ENCODE measurements at places on chromosomes 3 and 15.
A peak's percentile ranks its signal among the peaks of the same experiment; 100 is the strongest.

- no peak for DNase-seq
Measured at GRCh38 chr3:197598404-197598980, 42.7 kb upstream of the BDH1 start.

DNA sequence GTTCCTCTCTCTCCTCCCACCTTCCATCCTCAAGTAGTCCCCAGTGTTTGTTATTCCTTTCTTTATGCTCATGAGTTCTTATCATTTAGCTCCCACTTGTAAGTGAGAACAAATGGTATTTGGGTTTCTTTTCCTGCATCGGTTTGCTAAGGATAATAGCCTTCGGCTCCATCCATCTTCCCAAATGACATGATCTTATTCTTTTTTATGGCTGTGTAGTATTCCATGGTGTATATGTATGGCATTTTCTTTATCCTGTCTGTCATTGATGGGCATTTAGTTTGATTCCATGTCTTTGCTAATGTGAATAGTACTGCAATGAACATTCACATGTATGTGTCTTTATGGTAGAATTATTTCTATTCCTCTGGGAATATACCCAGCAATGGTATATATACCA, 62.4 kb upstream of the CFAP161 start:
- no peak for DNase-seq

- peak; percentile 25 for DNase-seq
Measured at GRCh38 chr3:124886168-124887056, 753 bp downstream of the ITGB5 start.

GRCh38 chr15:67479781-67480505, 41.0 kb upstream of the C15orf61 start:
- DNase-seq, result no peak

DNA sequence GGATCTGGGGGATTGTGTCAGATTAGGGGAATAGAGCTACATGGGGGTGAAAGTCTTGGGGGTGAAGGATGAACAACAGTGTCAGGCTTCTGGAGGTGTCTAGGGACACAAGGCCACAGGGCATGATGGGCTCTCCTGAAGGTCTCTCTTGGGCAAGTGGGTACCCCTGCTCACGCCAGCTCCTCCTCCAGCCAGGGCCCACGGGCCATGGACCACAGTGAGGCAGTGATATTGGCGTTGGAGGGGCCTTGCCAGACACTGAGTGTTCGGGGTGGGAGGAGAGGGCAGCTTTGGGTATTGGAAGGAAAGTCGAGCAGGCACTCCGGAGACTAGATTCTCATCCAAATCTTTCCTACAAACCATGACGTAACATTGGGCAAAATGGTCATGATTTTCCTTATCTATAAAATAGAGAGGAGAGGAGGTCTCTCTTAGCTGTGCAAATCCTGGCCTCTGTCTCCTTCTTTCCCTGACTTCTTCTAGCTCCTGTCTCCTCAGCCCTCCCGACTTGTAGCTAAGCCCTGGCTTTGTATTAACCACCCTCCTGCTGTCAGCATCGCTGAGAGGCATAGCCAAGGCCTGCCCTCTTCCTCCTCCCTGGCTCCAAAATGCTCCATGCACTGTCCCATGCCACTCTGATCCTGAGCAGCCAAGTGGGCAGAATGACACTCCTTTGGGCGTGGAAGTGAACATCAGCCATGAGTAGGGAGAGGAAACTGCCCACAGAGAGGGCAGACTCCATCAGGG, 24.0 kb upstream of the SRP14 start:
- DNase-seq, result no peak

- DNase-seq, result no peak
Measured at GRCh38 chr3:151330899-151331298, 1.6 kb upstream of the P2RY13 start.

GRCh38 chr15:34721802-34722438, 32.9 kb downstream of the GJD2 start:
- DNase-seq, result peak; percentile 65

DNA sequence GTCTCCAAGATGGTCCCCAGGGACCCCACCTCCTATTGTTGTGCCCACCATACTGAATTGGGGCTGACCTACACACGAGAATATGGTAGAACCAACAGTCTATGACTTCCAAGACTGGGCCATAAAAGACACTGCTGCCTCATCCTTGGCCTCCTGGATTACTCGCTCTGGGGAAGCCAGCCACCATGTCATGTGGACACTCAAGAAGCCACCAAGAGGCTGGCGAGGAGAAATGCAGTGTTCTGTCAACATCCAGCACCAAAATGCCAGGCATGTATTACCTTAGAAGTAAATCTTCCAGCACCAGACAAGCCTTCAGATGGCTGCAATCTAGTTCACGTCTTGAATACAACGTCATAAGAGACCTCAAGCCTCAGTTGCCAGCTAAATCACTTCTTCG, 17.1 kb upstream of the TPM1 start:
- no peak for DNase-seq

DNA sequence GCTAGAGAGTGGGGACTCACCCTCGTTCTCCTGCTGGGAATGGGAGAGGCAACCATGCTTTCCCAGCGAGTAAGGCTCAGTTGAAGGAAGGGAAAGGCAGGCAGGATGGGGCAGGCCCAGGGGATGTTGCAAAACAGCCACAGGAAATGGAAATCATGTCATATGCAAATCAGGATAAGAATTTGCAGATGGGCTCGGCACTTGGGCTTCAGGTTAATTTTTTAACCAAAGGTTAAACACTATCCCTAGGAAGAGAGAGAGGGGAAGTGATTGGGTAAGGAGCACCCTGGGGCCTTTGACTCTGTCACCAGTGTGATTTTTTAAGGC, 14.6 kb upstream of the PLA2G4E start:
- no peak for DNase-seq

- DNase-seq, result peak; percentile 63
Measured at GRCh38 chr3:20039765-20040547, at the start of gene KAT2B. Gene KAT2B (plus strand): TSS chr3:20040446. CDS start chr3:20040478, 32 bp downstream.

- DNase-seq, result no peak
Measured at GRCh38 chr3:100759950-100760349, 50.7 kb downstream of the TFG start.

GRCh38 chr3:178603735-178604134, 67.5 kb downstream of the KCNMB2 start:
- no peak for DNase-seq

GRCh38 chr3:149120051-149120972, 9.1 kb upstream of the HPS3 start:
- DNase-seq, result peak; percentile 73

GRCh38 chr3:14278265-14278798, 99.7 kb downstream of the LSM3 start:
- no peak for DNase-seq

- DNase-seq, result peak; percentile 47
Measured at GRCh38 chr3:30289324-30289723, 317.1 kb upstream of the TGFBR2 start.

DNA sequence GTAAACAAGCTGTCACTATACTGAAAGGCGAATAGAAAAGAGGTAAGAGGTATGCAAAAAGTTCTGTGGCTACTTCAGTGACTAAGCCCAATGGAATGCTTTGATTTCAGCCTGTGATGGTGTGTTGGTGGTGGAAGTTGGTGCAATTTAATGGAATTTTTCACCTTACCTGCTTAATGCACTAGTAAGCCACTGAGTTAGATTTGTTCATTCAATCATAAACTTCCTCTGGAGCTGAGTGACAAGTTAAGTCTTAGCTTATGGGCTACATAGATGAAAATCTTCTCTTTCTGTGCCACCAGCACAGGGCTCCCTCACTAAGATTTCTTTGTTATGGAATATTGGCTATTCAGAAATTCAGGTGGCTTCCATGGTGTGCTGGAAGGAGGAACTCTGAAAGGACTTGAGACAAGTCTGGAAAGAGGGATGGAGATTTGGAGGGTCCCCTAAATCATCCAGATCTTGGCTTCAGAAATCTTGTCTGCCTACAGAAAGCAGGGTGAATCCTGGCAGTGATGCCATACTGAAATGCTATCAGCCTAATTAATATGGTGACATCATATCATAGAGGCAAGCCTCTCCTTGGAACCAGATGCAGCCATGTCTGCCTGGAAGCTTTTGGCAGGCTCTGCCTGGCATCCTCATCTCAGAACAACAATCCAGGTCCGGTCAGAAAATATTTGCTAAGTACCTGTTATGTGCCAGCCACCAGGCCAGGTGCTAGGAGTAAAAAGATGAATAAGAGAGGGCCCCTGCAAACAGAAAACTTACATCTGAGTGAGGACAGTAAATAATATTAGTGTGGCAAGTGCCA, 8.1 kb upstream of the GAP43 start:
- DNase-seq, result peak; percentile 75

DNA sequence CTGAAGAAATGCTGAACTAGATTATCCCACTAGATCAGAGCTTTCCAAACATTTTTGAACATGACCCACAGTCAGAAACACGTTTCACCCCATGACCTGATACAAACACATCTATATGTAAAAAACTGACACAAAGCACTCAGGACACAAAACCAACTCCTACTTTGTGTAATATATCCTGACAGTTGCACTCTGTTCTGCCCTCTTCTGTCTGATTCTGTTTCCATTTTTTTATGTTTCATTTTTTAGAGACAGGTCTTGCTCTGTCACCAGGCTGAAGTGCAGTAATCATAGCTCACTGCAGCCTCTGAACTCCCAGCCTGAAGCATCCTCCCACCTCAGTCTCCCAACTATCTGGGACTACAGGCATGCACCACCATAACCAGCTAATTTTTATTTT, 15.8 kb upstream of the RFTN1 start:
- DNase-seq, result no peak

DNA sequence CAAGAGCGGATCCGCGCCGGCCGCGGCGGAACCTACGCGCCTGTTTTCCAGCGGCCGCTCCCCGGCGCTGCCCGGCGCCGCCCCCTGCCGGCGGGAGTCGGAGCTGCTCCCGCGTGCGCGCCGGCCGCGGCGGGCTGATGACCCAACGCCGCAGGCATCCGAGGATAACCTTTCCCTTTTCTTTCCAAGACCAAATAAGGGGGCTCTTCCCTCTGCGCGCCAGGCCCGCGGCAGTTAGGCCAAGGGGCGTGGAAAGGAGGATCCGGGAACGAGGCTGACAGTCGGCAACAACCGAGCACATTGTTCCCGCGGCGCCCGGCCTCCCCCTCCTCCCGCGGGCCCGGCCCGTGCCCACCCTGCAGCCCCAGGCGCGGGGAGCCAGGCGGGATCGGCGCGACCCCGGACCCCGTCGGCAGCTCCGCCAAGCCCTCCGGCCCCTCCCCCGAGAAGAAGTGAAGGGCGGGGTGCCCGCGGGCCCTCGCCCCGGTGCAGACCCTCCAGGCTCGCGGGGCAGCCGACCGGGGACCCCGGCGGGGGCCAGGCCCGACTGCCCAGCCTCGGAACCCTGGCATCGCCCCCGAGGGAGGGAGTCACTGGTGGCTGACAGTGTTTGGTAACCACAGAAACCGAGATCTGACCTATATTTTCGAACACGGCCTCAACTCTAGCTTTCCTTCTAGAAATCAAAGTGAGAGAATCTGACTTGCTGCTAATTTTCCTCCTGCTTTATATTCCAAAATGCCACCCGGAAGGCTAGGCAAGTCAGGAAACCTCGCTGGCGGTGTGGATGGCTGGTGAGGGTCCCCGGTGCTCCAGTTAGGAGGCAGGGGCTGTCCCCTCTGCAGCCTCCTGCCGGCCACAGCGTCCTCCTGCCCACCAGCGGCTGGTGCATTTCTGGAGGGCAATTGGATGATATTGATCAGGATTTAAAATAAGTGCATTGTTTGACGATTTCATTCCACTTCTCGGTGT, 45.6 kb upstream of the SYNM start:
- DNase-seq, result peak; percentile 67

- DNase-seq, result no peak
Measured at GRCh38 chr3:81080608-81081007, 680.8 kb downstream of the GBE1 start.

DNA sequence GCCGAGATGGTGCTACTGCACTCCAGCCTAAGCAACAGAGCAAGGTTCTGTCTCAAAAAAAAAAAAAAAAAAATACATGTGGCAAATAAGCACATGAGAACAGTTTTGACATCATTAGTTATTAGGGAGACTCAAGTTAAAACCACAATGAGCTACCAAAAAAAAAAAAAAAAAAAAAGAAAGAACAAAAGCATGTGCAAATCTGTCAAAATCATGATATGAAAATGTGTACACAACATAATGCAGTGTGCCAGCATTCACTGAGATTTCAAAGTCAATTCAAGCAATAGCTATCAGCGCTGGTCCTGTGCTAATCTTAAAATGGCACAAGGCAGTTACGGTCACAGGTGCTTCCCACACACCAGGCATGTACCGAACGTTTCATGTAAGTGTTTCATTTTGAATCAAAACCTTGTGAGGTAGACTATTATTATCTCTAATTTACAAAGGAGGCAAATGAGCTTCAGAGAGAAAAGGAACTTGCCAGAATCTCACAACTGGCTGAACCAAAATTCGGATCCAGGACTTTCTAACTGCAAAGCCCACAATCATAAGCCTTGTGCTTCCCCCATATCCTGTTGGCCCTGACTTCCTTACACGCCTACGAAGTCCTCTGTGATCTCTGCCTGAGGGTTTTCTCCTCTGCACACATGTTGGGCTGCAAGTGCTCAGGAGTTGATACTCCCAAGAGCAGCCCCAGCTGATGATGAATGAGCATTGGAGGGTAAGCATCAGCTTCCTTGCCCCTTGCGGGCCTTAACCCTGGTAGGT, 200.1 kb upstream of the PROK2 start:
- DNase-seq, result no peak

- no peak for DNase-seq
Measured at GRCh38 chr15:97729270-97729669, 231.2 kb upstream of the ARRDC4 start.

- no peak for DNase-seq
Measured at GRCh38 chr15:90259524-90259923, 5.9 kb upstream of the NGRN start.

DNA sequence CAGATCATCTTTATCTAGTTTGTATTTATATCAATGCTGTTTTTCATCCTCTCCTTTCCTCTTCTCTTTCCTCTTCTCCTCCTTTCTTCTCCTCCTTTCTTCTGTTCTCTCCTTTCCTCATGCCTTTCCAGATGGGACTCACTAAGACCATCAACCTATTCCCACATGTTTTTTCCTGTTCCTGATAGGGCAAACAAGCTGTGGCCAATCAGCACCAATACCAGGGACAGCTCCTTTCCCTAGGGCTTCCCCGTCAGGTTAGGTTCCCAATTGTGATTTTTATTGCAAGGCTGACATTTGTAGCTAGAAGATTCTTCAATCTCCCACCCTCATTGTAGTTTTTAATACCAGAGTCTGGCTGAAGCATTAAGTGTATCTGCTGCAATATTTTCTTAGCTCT, 76.3 kb upstream of the COL8A1 start:
- peak; percentile 60 for DNase-seq

DNA sequence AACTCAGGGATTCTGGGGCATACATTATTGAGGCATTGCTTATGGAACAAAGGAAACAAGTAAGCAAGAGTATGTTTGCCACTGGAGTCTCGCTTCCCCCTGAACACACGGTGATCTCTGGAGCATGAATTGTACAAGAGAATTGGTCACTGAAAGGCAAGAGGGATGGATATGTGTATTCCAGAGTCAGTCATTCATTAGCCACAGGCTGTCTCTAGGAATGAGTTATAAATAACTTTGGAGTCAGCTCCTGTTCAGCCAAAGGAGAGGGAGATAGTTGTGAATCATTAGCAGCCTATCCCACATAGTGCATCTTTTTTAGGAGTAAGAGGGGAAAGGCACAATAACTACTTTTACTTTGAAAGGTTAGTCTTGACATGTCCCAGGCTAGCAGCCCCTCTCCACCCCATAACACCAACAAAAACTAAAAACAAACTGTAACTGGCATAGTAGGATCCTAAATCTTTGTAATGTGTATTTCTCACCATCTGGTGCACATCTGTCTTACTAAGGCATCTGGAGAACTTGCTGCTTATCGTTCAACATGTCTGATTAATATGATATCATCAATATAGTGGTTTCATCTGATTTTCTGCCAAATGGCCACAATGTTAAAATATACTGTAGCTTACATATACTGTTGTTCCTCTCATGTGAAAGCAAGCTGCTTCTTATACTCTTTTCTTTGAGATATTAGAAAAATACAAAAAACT, 462.2 kb downstream of the GRM7 start:
- no peak for DNase-seq
